Thyroid gland (tissue), 4 donors: ENCODE measurements at places on chromosomes 6 and 20. TPM values are rescaled to one million over a fixed set of nuclear protein-coding genes. Genes with fewer than 3 reads are reported as not detected.

- DNase-seq: no peak
Measured at GRCh38 chr6:137087902-137088301, 43.1 kb upstream of the IL20RA start.

GRCh38 chr6:125944434-125944816 is 12.1 kb upstream of the HINT3 start:
- peak; percentile 86 for DNase-seq

Gene SUMO4
- total RNA-seq: 5.4 TPM

Gene KIAA0408
- total RNA-seq: 3.6 TPM

Gene VSX1
- not detected for total RNA-seq

- DNase-seq: peak; percentile 12
Measured at GRCh38 chr6:25640446-25640845, 11.6 kb upstream of the SCGN start.

- DNase-seq: no peak
Measured at GRCh38 chr6:159826968-159827647, 27.0 kb downstream of the PNLDC1 start.

Gene PHACTR3
- total RNA-seq: not detected
